HuH-7.5 (cell line): ENCODE measurements at places on chromosomes 5 and 9.

DNA sequence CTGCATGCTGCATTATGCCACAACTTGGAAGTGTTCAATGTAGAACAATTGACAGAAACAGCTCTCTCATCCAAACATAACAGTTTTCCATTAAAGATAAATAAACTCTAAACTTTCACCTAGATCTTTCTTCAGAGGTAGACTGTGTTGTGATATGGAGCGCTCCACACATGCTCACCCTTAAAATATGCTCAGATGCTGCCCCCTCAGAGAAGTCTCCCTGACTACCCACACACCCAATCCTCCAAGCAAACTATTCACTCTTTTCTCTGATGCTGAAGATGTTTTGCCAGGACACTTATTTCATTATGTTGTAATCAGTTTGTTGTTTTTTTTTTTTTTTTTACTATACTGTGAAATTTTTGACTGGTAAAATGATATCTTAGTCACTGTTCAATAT is 206.6 kb upstream of the RASA1 start:
- no peak for DNase-seq

DNA sequence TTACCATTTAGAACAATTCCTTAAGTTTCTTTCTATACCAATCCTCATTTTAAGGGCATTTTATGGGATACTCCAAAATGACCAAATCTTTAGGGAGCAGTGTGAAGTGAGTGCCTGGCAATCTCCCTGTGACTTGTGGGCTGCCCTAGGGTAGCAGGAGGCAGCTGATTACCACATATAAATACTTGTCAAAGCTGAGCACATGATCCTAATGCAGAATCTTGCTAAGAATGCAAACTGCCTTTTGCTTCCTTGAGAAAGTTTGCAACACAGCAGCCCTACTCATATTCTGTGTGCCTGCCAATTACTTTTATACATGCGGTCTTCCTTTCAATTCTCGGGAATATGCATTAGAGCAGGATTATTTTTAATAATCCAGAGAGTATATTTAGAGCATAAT is 18.2 kb upstream of the NREP start:
- no peak for DNase-seq

DNA sequence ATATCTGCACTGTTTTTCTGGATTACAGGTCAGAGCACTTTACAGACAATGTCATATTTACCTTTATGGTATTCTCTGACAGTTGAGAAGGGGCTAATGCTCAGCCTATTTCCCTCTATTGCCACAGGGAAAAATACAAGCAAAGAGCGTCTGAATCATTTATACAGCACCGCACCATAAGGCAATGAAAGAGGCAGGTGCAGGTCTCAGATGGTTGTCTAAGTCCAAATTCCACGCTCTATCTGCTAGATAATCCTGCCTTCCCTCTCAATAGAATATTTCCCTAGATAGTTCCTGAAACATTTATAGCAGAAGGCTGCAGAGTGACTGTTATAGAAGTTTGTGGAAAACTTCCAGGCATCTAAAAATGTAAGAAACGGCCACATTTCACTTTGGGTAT is 446.1 kb upstream of the CDH6 start:
- DNase-seq: no peak

DNA sequence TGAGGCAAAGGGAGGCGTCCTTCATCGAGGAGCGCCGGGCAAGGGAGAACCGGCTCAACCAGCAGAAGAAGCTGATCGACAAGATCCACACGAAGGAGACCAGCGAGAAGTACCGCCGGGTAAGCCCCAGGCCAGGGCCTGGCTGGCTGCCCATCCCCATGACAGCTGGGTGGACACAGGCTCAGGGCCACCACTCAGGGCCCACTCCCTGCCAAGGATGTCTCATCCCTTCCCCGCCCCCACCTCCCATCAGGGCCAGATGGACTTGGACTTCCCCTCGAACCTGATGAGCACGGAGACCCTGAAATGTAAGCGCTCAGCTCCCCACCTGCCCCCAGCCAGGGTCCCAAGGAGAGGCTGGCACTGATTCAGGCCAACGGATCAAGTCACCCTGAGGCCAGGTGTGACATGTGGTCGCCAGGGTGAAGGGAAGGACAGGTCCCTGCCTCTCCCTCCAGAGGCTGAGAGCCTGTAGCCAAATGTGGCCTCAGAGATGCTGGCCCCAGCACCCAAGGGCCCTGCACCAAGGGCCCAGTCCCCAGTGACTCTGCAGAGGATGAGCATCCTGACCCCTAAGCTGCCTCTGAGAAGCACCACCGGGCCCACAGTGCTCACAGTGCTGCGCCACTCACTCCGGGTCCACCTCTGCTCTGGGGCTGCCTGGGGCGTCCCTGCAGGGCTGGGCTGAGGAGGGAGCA is 3.1 kb upstream of the RABL6 start:
- no peak for DNase-seq

- DNase-seq: no peak
Measured at GRCh38 chr5:123805300-123805699, 293.3 kb downstream of the CSNK1G3 start.

DNA sequence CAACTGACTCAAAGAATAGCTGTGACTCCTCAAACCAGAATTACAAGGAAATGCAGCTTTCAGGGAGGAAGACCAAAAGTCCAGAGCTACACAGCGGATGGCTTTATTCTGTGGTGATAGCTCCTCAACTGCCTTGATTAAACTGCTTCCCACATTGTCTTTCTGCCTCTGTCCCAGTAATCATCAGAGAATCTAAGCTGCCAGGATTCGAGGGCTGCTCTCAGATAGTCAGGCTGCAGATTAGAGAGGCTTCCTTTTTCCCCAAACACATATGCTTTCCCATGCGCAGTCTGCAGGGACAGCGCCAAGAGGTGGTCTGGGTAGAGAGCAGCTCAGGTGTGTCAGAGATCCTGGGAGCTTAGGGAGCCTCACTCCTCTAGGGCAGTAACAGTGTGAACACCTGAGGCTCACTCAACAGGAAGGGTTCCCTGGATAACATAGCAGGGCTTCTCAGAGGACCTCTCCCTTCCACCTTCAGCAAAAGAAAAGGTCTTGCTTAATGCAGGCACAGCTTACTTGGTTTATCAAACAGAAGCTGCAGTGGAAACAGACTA is 439.9 kb upstream of the TLE4 start:
- DNase-seq: no peak

DNA sequence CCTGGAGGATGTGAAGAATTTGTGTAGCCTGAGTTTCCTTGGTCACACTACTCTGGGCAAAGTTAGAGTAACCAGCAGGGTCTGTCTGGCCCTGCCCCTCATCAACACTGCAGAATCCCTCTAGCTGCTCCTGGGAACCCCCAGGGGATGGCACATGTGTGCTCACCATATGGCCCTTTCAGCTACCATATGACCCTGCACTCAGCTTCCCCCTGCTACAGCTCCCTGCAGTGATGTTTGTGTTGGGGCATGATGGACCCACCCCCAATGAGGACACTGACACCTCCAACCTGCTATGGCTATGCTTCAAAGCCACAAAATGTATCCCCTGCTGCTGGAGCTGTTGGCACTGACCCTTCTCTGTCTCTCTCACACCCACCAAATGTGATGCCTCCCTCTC is 152.7 kb downstream of the SNX18 start:
- DNase-seq: no peak

DNA sequence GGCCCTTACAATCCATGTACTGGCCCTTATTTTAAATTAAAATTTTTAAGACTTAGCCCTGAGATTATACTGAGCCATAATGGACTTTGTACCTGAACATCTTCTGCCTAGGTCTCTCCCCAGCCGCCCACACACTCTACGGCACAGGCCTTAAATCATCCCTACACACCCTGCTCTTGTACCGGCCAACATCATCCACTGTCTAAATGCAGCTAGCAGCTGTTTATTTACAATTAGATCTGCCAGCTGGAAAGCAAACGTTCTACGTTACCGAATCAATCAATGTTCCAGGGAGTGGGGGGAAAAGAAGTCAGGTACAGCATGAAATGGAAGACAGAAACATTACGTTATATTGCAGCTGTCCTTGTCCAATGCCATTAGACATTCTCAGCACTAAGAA is 88.4 kb upstream of the GRAMD2B start:
- DNase-seq: no peak
